ENCODE measurements at places on chromosomes 4 and X.

DNA sequence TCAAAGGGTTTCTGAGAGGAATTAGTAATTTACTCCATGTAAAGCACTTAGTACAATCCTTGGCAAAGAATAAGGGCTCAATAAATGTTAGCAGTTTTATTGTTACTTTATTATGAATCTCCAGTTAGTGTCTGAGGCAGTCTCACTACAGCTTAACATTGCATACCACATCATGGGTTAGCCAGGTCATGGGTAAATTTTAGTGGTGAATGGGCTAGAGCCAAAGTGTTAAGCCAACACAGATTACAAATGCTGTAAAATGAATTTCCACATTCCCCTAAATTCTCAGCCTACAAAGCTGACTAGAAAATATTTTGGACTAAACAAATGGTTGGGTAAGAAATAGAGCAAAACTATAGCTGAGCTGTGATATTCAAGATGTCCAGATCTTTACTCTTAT, 72.4 kb downstream of the NRK start:
- no peak for DNase-seq

DNA sequence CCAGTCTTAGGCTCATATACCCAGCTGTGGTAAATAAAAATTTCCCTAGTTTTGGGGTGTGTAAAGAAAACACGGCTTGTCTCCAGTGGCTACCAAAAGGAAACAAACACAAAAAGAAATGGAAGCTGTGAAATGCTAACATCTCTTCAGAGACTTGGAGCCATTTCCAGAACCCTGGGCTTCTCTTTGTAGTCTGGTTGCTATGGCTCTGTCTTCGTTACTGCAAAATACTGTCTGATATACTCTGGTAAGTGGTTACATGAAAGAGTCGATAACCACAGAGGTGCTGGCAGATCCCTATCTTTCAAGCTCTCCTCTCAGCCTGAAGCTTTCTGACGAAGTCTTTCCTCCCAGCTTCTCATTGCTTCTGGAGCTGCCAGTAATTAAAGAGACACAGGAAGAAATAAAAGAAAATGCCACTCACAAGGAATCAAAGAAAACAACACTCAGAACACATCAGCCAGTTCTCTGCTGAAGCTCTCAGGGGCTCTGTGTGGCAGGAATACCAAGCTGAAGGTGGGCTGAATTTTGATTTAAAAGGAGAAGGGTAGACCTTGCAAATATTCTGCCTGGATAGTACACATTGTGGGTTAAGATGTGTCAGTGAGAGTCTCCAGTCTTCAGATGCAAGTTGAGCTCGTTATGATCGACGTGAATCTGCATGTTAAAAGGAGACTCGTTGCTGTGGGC, 107.6 kb upstream of the FAM9C start:
- DNase-seq, result no peak

DNA sequence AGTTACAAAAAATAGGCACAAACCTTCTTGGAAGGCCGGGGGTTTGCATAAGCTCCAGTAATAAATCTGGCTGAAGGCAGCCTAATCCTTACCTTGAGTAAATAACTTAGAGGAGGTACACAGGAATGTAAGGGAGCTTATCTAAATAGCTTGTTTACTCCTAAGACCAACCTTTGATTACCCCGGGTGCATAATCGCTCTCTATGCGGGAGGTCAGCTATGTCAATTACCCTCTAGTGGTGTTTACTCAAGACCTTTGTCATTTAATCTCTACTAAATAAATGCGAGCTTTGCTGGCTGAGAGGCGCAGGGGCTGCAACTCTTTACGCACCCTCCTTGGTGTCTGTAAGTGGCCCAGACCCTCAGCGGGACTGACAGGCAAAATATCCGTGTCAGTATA, 50.2 kb upstream of the MAP9 start:
- DNase-seq, result no peak

DNA sequence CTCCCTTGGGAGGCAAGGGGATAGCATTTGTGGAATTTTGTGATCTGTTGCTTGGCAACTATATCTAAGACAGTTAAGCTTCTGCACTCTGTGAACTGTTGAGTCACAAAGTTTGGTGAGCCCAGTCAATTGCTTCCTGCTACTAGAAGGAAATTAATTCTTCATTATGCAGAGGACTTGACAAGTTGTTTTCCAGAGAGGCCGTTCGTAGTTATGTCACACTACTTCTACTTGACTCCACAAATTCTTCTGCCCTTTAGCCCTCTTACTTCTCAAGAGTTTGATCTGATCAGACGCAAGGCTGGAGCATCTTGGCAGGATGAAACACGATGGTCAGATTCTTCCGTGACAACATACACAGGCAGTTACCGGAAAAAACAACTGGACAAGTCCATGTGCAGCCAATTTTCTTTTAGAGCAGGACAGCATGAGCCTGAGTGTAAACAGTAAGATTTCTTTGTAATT, at the start of gene C4orf51:
Gene C4orf51 (plus strand): TSS at position 156 of the 465 bp plus-strand sequence. CDS start 58 bp downstream, at position 214.
- no peak for DNase-seq

- no peak for DNase-seq
Observed at GRCh38 chr4:128684016-128684415, 125.5 kb upstream of the JADE1 start.

DNA sequence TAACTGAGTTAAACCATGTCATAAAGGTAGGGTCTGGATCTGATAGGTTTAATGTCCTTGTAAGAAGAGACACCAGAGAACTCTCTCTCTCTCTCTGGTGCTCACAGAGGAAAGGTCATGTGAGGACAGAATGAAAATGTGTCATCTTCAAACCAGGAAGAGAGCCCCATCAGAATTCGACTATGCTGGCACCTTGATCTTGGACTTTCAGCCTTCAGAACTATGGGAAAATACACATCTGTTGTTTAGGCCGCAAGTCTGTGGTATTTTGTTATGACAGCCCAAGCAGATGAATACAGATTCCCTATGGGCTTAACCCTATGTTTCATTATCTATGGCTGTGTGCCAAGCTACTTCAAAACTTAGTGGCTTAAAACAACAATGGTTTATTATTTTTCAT, 105.5 kb upstream of the DDIT4L start:
- DNase-seq, result no peak
